AML-193 (cell line): ENCODE measurements at places on chromosomes 7 and 10.

GRCh38 chr7:17774248-17774647 lies 166.0 kb downstream of the SNX13 start:
- DNase-seq, result no peak

- DNase-seq, result no peak
These were observed 1.6 kb downstream of the PPP3CB start for GRCh38 chr10:73494213-73494612.

DNA sequence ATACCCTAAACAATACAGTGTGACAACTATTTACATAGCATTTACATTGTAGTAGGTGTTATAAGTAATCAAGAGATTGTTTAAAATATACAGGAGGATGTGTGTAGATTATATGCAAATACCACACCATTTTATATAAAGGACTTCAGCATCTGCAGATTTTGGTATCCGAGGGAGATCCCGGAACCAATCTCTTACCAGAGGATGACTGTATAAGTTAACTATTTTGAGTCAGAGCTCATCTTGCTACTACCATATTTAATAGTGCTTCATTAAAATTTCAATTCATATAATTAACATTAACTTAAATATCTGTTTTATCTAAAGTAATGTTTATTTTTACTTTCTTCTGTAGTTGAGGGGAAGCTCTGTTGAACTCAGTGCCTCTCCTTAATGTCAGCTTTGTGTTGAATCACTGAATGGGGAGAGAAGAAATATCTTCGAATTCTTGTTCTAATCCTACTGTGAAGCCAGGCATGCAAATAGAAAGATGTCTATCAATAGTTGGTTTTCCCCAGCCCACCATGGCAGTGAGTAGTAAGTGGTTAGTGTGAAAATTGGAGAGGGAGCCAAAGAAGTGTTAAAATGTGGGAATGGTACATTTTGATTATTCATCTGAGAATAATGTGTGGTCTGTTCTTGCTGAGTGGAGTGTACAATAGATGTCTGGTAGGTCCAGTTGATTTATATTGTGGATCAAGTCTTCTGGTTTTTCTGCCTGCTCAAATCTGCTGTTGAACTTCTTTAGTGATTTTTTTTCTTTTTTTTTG lies 90.1 kb upstream of the CYP26C1 start:
- no peak for DNase-seq

GRCh38 chr7:4734587-4735345 lies 40.7 kb upstream of the AP5Z1 start:
- DNase-seq, result no peak

DNA sequence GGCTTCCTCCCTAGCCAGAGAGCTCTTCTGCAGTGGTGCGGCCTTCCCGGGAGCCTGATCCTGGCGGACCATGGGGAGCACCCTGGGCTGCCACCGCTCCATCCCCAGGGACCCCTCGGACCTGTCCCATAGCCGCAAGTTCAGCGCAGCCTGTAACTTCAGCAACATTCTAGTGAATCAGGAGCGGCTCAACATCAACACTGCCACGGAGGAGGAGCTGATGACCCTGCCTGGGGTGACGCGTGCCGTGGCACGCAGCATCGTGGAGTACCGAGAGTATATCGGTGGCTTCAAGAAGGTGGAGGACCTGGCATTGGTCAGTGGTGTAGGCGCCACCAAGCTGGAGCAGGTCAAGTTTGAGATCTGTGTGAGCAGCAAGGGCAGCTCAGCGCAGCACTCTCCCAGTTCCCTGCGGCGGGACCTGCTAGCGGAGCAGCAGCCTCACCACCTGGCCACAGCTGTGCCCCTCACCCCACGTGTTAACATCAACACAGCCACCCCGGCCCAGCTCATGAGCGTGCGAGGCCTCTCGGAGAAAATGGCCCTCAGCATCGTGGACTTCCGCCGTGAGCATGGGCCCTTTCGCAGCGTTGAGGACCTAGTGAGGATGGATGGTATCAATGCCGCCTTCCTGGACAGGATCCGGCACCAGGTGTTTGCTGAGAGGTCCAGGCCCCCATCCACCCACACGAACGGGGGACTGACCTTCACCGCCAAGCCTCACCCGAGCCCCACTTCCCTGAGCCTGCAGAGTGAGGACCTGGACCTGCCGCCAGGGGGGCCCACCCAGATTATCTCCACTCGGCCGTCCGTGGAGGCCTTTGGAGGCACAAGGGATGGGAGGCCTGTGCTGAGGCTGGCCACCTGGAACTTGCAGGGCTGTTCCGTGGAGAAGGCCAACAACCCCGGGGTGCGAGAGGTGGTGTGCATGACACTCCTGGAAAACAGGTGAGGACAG lies 1.5 kb downstream of the EEPD1 start:
- DNase-seq, result no peak

DNA sequence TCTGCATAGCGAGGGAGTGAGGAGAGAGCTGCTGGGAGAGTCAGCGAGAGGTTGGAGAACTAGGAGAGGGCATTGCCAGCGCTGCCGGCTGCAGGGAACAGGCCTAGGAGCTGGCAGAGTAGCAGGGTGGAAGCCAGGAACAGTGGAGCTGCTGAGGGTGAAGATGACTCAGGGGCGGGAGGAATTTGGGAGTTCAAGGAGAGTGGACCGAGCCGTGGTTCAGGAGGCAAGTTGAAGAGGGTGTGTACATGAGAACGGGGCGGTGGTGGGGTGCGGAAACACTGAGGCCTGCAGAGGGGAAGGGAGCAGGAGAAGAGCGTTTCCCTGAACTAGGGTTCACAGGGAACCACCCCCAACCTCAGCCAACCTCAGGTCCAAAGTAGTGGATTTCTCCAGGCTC lies 31.5 kb downstream of the HIF1AN start:
- DNase-seq, result no peak

- no peak for DNase-seq
These were observed 494 bp upstream of the CFAP43 start for GRCh38 chr10:104232613-104233102.

GRCh38 chr10:89185658-89186057 lies 21.5 kb downstream of the CH25H start:
- no peak for DNase-seq

- no peak for DNase-seq
These were observed 1164.0 kb upstream of the CELF2 start for GRCh38 chr10:9853405-9854355.

DNA sequence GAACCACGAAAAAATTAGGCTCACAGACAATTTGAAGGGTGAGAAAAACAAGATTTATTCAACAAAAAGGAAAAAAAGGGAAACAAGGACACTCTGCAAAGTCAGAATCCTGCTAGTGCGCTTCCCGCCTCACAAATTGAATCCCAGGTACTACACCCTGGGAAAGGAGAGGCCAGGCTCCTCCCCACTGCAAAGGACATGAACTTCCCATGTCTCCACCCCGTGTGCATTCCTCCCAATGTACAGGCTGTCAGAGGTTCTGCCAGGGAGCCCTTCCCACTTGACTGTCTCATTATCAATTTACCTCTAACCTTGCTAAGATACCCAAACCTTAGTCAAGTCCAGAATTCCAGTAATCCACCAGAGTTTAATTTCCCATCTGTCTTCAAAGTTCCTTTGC lies 70.4 kb upstream of the CDK1 start:
- DNase-seq, result no peak

GRCh38 chr7:36144189-36144588 lies 8.9 kb upstream of the EEPD1 start:
- peak; percentile 26 for DNase-seq

- no peak for DNase-seq
These were observed 60.2 kb downstream of the CCDC71L start for GRCh38 chr7:106600569-106601373.

DNA sequence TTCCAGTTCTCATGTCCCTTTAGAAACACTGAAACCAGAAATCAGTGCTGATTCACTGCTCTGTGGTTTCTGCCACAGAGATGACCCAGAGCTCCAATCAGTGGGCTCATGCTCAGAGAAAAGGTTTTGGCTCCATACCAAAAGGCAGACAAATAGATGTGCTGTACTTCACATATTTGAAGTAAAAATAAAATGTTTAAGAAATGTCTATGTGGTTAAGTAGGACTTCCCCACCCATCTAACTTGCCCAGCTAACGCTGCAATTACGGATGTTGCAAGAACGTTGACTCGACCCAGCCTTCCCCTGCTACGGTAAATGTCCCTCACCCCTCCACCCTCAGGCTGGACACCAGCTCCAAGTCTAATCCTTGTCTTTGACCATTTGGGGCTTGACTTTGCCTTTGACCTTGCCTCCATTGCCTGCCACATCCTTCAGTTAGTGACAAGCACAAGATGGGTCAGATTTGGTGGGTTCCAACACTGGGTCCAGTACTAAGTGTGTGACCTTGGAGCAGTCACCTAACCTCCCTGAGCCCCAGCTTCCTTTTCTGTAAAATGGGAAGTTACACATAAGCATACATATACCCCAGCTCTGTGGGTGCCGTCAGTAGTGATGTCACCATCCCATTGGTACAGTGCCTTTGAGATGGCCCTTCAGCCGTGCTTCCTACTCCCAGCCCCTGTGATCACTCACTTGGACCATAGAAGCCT lies 95.8 kb downstream of the CHST15 start:
- DNase-seq, result peak; percentile 62

- DNase-seq, result no peak
These were observed 181.6 kb upstream of the MKI67 start for GRCh38 chr10:128307820-128308219.

- DNase-seq, result no peak
These were observed 77.3 kb upstream of the SAMD8 start for GRCh38 chr10:75034131-75034512.

- no peak for DNase-seq
These were observed 129.7 kb downstream of the ZNF365 start for GRCh38 chr10:62503872-62504271.

DNA sequence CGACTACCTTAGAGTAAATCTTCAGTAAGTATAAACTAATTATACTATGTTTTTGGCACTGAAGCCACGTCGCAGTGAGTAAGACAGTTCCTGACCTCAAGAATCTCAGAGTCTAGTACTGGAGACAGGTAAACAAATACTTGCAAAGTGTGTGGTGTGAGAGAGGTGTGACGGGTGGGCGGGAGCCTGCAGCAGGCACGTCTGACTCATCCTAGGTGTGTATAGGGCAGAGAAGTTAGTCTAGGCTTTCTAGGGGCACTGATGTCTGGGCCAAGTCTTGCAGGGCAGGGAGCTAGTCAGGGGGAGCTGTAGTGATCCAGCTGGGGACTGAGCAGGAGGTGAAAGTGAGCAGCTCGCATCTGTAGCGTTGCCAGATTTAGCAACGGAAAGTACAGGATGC lies 35.9 kb upstream of the SFTPD start:
- no peak for DNase-seq

- DNase-seq, result no peak
These were observed 4.6 kb upstream of the C10orf95 start for GRCh38 chr10:102455893-102456471.

- DNase-seq, result no peak
These were observed 4.6 kb downstream of the TECTB start for GRCh38 chr10:112287844-112288243.
